Stimulated activated CD4-positive, alpha-beta T cell treated with anti-CD3 and anti-CD28 coated beads, Interleukin-1b, Interleukin-23, amount 100 ng/mL, for 48 hours (primary cell): ENCODE measurements at places on chromosomes 7 and 10.

DNA sequence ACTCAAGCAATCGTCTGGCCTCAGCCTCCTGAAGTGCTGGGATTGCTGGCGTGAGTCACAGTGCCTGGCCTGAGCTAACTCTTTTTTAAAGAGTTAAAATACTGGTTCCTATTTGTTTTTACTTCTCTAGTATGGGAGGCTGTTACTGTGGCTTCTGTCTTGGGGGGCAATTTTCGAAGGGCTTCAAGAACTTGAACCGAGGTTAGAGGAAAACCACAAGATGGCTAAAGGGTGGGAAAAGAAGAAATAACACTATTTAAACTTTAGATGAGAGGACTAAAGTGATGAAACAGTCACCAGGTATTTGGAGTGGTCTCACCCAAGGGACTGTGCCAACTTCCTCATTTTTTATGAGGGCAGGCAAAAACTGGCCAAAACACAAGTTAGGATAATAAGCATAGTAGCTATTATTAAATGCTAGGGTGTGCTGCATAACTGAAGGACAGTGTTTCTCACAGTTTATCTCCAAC, 17.8 kb downstream of the MET start:
- DNase-seq, result no peak

- DNase-seq, result no peak
Observed at GRCh38 chr10:58086144-58086762, 181.4 kb downstream of the IPMK start.

- no peak for DNase-seq
Observed at GRCh38 chr10:11647676-11648075, 36.2 kb upstream of the USP6NL start.

DNA sequence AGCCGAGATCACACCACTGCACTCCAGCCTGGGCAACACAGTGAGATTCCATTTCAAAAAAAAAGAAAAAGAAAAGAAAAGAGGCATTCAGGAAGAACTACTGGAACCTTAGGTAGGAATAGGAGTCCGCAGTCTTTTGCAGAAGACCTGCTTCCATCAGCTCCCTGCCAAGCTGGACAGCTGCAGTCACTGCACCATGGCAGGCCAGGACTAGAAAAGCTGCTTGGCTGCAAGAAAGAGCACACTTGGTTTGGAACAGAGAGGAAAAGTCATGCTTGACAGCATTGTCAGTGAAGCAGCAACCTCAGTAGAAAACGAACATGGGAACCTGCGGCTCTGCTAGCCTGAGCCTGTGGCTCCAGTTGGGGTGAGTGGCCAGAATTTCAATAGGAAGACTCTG, 104.3 kb downstream of the MARCHF5 start:
- DNase-seq, result no peak

GRCh38 chr7:34337163-34337562, 320.9 kb upstream of the NPSR1 start:
- DNase-seq, result no peak

- no peak for DNase-seq
Observed at GRCh38 chr10:88110355-88110754, 246.9 kb downstream of the PTEN start.

- DNase-seq, result no peak
Observed at GRCh38 chr10:76453997-76454396, 1022.6 kb downstream of the LRMDA start.

DNA sequence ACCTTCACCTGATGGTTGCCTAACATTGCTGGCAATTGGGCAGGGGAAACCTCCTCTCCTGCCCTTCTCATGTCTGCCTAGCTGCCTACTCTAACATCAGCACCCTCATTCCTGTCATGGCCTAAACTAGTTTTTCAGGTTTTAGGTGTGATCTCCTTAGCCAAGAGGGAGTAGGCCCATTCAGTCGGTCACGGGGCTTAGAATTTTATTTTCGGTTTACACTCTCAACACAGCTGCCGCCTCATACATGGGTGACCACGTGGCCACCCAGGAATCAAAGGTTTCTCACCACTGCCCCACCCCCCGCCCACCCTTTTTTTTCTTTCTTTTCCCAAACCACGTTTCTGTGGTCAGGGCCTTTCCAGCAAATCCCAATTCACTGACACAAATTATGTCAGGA, 97.2 kb downstream of the RALA start:
- DNase-seq, result no peak

- DNase-seq, result no peak
Observed at GRCh38 chr7:47453093-47454061, 128.5 kb downstream of the TNS3 start.

DNA sequence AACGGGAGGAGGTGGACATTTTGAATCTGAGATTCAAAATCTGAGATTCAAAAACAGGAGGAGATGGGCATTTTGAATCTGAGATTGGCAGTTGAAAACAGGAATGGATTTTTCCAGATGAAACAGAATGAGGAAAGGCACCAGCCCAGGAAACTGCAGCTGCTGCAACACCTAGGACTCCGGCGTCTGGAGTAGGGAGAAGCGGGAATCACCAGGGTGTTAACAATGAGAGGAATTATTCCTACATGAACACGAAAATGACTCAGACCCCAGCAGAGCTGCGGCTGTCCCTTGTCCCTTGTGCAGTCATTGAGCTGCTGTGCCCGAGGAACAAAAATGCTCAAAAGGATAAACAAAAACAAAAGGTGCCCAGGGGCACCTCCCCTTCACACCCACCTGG, 59.9 kb upstream of the KAT6B start:
- no peak for DNase-seq

DNA sequence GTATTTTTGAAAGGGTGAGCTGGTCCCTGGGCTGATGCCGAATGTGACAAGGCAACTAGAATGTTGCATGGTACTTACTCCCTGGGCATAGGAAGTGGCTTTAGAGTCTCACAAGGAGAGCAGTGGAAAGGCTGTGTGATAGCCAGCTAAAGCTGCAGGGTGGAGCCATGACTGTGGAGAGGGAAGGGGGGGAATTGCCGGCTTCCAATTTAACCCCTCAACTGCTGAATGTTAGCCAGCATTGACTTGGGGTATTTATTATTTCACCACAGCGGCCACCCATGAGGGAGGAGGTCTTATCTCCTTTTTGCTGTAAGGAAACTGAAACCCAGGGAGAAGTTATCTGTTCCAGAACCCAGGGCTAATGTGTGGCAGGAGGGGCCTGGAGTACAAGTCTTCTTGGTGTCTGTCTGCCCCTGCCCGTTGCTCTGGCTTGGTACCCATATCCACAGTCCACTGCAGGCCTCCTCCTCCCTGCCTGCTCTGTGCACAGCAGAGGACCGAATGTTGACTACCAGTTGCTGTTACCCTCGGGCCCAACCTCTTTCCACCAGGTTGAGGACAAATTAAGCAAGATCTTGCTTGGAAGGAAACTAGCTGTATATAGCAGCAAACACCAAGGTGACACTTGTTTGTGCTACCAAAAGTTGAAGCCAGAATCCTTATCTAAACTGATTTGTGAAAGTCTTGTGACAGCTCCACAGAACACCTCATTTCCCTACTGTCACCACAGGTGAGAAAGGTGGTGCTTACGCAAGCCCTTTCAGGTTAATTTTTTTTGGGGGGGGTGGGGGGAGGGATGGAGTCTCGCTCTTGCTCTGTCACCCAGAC, 37.6 kb downstream of the WBP1L start:
- DNase-seq, result no peak

GRCh38 chr10:110265573-110266193, 39.0 kb downstream of the SMNDC1 start:
- DNase-seq, result no peak

DNA sequence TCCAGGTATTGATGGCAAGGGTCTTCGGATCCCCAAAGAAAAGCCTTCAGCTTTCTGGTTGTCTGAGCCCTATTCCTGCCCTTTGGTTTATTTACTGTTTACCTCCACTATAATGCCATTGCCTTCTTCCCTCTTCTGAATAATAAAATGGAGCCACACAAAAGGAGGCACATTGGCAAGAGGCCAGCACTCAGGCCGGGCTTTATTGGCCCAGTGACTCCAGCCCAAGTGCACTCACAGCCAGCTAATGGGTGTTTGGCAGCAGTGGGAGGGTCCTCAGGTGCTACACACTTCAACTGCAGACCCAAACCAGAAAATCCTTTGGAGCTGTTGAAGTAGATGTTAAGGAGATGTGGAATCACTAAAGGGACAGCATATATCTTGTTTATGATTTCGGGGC, 336.0 kb downstream of the PLXNA4 start:
- no peak for DNase-seq

- DNase-seq, result no peak
Observed at GRCh38 chr10:116961406-116962251, 43.4 kb downstream of the SHTN1 start.

GRCh38 chr10:114167985-114168384, 6.0 kb downstream of the CCDC186 start:
- no peak for DNase-seq

GRCh38 chr10:84549368-84550165, 221.2 kb downstream of the CCSER2 start:
- DNase-seq, result no peak

DNA sequence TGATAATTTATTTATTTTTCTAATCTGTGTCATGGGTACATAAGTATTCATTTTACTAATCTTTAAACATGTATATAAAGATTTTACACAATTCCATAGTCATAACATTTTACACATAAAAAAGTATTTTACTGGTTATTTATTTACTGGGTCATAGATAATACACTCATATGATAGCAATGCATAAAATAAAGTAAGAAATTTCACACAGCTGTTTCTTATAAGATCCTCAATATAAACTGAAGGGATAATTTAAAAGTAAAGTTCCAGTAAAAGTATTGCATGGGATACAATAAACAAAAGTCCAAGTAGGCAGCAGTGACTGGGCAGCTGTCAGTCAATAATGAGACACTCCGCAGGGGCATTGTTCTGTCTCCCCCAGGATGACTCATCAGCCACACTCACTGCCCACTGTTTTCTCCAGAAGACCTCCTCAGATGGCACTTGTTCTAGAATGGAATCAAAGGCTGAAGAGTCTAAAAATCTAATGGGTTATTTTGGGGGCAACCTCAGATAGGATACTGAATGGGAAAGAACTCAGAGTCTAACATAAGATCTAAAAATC, 32.7 kb downstream of the DPY19L1 start:
- DNase-seq, result no peak

GRCh38 chr10:32245760-32246159, 101.2 kb downstream of the EPC1 start:
- no peak for DNase-seq

DNA sequence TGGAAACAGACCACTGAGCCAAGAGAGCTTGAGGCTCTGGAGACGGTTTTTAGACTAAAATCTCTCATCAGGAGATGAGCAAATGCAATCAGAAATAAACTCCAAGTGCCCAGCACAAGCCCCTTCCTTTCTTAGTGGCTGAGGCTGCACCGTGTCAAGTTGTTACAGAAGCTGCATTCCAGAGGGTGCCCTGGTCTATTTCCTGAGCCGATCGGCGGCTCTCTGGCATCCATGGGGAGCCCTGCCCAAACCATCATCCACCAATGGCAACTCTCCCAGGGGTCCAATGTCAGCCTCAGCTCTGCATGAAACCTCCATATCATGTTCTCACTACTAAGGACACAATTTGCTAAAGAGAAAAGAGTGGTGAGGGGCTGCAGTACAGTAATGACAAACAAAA, 89.6 kb downstream of the SVIL start:
- DNase-seq, result no peak
